SIG-M5 (cell line): ENCODE measurements at places on chromosomes 7 and 10.

GRCh38 chr10:78451592-78451991 is 417.9 kb downstream of the RPS24 start:
- no peak for DNase-seq

- DNase-seq = no peak
Measured at GRCh38 chr10:79275105-79275430, 72.2 kb upstream of the PPIF start.

- no peak for DNase-seq
Measured at GRCh38 chr10:110994406-110995086, 75.1 kb downstream of the SHOC2 start.

DNA sequence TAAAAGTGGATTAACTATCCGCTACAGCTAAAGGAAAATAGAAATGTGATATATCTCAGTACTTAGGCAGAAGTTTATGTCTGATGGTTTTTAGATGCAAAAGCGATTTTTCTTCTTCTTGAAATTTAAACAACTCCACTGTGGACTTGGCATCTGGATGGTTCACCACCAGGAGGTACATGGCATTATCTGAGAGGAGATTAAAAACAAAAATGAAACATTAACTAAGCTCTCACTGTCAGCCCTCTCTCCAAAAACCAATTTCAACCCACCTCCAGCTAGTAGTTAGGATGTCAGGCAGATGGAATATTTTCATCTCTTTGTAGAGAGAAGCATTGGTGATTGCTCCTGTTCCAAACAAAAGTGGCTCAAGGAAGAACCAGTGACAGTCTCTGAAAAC is 12.9 kb downstream of the PON1 start:
- DNase-seq = no peak

DNA sequence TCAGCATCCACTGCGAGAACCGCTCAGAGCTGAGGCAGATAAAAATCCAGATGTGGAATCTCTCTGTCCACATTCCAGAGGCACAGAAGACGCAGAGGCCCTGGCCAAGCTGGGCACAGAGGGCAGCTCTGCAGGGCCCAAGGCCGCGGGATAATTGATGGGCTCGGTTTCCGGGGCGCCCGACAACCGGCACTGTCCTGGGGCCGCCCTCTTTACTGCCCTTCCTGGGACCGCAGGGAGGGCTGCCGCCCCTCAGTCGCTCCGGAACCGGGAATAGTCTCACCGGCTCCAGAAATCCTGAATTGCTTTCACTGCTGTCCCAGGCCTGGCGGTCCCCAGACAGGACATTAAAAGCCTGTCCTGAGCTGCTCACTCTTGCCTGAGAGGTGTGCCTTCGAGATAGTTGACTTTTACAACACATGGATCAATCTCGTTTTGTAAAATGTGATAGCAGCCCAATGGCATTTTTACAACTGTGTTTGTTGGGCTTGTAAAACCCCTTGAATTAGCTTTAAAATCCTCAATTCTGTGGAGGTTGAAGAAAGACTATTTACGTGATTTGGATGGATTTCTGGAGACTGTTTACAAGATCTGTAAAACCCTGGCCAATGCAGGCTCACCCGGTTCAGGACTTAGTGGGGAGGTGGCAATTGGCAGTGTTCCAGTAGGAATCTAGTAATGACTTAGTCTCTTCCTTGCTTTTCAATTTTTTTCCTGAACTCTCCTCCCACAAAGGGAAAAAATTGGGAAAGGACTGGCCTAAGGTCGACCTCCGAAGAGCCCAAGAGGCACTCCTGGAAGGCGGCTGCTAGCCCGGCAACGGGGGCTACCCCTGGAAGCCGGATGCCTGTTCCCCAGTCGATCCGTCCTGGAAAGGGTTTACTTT is 1.4 kb upstream of the HOXA6 start:
- DNase-seq = no peak

DNA sequence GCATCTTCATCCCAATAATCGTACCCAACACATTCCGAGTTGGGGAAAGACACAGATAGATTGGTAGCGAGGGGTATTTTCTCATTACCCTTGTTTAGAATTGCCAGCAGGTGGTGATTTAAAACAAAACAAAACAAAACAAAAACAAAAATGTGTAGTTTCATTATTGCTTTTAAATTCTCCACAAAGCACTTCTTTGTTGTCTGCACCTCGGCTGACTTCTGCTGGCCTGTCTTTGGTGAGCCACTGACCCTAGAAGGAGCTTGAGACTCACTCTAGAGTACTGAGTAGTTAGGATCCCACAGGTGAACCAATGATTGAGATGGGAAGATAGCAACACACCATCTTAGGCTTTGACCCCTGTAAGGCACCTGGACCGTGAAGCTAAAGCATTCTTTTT is 105.4 kb upstream of the BET1 start:
- DNase-seq = no peak

DNA sequence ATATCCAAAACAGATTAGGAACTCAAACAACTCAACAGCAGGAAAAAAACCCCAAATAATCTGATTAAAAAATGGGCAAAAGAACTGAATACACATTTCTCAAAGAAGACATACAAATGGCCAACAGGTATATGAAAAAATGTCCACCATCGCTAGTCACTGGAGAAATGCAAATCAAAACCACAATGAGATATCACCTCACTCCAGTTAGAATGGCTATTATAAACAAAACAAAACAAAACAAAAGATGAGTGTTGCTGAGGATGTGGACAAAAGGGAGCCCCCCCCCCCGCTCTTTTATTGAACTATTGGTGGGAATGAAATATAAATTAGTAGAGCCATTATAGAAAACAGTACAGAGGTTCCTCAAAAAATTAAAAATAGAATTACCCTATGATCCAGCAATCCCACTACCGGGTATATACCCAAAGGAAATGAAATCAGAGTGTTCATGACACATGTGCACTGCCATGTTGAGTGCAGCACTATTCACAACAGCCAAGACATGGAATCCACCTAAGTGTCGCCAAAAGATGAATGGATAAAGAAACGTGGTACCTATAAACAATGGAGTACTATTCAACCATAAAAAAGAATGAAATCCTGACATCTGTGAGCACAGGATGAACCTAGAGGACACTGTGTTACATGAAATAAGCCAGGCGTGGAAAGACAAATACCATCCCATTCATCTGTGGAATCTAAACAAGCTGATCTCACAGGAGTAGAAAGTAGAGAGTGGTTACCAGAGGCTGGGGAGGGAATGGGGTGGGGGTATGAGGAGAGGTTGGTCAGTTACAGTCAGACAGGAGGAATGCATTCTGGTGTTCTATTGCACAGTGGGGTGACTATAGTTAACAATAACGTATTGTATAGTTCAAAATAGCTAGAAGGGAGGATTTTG is 78.1 kb upstream of the RHEB start:
- no peak for DNase-seq

GRCh38 chr7:139574618-139575337 is 51.3 kb downstream of the CLEC2L start:
- DNase-seq = no peak

GRCh38 chr10:84608126-84608525 is 279.7 kb downstream of the CCSER2 start:
- DNase-seq = no peak

- DNase-seq = no peak
Measured at GRCh38 chr7:10596827-10597226, 376.8 kb upstream of the PHF14 start.

- no peak for DNase-seq
Measured at GRCh38 chr7:39686261-39686924, 63.0 kb downstream of the RALA start.
